ENCODE measurements at places on chromosomes 16 and 17.
A peak's percentile ranks its signal among the peaks of the same experiment; 100 is the strongest.

- DNase-seq, result no peak
These were observed 12.8 kb downstream of the CRISPLD2 start for GRCh38 chr16:84832488-84833143.

DNA sequence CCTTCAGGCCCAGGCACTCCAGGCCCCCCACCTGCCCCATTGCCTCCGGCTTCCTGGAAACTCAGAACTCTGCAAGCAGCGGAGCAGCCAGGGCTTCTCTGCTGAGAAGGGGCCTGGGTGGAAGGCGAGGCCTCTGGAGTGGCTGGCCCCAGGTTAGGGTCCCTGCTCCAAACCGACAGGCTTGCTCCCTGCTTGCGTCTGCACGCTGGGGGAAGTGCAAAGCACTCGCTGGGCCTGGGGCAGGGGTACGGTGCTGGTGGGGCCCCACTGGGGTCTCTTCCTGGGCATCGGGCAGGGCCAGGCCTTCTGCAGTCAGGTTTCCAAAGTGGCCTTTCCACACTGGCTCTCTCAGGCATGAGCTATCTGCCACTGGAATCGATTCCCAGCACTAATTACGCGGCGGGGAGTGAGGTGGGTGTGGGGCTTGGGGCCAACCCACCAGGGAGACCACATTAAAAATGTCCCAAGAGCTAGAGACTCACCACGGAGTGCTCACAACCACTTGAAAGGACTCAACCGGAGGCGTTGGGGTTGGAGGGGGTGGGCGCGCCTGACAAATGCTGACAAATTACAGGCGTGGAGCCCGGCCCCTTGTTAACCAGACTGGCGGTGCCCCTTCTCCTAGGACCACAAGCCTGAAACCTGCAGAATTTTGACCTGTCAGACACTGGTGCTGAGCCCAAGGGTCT, 17.9 kb downstream of the FAM83G start:
- no peak for DNase-seq

DNA sequence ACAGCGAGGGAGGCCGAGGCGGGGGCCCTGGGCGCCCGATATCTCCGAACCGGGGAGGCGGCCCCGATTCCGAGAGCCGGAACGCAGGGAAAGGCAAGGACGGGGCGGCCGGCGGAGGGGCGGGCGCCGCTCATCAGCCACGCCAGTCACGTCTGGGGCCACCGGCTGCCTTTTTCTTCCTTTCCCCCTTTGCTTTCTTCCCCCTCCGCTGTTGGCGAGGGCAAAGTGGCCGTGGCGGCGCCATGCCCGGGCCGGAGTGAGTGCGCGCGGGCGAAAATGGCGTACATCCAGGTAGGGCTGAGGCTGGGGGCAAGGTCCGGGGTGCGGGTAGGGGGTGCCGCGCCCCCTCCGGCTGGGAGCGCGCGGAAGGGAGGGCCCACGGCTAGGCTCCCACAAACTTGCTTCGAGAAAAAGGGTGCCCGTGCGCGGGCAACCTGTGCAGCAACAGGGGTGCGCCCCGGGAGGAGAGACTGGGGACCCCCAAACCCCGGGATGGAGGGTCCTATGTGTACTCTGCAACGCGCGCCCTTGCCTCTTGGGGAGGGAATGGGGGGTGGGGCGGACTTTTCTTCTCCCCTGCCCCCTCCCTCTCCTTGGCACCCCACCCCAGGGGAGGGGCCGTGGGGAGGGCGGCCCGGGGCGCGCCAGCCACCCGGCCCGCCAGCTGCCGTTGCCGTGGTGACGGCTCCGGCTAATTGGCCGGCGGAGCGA, 486 bp downstream of the SYT17 start:
- DNase-seq, result no peak

DNA sequence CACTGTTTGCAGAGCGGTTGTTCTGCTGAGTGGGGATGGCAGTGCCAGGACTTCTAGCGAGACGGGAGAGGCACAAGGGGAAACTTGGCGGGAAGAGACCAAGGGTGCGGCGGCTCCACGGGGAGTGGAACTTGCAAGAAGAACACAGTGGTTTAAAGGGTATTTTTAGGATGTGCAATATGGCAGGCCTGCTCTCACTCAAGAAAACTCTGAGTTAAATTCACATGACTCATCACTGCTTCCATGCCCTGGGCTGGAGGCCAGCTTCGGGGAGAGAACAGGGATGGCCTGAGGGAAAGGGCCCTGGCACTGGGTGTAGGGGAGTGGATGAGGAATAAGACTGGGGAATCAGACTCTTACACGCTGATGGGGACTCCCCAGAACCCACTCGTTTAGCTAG, 13.3 kb upstream of the CD300LD start:
- no peak for DNase-seq

DNA sequence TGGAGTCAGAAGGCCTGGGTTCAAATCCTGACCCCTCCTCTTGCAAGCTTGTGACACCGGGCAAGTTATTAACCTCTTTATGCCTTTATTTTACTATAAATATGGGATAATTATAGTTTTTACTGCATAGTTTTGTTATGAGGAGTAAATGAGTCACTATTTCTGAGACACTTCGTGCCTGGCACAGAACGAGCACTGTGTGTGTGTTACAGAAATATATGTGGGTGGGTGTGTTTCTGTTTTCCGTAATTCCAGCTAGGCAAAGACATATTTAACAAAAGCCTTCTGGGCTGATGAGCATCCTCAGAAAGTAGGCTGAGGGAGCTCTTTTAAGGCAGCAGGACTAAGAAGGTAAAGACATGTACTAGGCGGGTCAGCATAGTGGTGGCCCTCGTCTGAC, 417.9 kb downstream of the MAF start:
- no peak for DNase-seq

DNA sequence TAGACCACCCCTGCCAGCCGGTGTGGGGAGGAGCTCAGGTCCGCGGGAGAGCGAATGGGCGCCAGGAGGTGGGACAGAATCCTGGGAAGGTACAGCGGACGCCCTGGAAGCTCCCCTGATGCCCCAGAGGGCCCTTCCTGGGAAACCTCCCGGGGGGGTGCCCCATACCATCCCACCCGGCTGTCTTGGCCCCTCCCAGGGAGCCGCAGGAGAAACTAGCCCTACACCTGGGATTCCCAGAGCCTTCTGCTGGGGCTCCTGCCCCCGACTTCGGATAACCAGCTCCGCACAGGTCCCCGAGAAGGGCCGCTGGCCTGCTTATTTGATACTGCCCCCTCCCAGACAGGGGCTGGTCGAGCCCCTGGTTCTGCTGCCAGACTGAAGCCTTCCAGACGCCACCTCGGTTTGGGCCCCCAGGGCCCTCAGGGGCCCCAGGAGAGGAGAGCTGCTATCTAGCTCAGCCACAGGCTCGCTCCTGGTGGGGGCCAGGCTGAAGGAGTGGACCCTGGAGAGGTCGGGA, 3.0 kb upstream of the CBX4 start:
- no peak for DNase-seq

- DNase-seq, result no peak
These were observed 241.0 kb downstream of the XYLT1 start for GRCh38 chr16:17229766-17230165.

DNA sequence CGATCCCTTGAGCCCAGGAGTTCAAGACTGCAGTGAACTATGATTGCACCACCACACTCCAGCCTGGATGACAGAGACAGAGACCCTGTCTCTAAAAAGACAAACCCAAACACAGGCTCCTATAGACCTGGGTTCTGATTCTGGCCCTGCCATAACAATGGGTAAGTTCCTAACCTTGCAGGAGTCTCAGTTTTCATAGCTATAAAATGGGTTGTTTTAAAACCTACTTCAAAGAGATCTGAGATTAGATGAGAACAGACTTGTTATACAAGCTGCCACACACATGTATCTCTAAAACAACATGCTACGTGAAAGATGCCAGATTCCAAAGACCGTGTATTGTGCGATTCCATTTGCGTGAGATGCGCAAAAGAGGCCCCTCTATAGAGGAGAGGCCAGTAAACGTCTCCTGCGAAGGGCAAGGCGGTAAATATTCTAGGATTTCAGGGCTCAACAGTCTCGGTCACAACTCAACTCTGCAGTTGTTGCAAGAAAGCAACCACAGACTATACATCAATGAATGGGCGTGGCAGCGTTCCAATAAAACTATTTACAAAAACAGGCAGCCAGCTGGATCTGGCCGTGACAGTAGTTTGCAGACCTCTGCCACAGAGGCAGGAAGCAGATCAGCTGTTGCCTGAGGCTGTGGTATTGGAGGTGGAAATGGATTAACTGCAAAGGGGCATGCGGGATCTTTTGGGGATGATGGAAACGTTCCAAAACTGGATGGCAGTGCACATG, 5.9 kb downstream of the CORO7 start:
- no peak for DNase-seq

DNA sequence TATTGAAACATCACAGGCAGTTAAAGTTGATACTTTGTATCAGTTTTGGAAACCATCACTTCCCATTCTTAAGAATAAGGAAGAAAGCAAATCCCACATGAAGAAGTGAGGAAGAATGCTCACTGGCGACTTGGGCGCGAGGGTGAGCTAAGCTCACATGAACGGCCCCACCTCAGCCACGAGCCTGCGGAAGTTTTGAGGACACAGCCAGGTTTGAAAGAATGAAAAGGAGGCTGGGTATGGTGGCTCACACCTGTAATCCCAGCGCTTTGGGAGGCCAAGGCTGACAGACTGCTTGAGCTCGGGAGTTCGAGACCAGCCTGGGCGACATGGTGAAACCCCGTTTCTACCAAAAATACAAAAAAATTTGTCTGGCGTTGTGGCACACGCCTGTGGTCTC, 110.3 kb upstream of the CHMP6 start:
- DNase-seq, result no peak

GRCh38 chr16:59164461-59164860, 430.3 kb upstream of the GOT2 start:
- no peak for DNase-seq

DNA sequence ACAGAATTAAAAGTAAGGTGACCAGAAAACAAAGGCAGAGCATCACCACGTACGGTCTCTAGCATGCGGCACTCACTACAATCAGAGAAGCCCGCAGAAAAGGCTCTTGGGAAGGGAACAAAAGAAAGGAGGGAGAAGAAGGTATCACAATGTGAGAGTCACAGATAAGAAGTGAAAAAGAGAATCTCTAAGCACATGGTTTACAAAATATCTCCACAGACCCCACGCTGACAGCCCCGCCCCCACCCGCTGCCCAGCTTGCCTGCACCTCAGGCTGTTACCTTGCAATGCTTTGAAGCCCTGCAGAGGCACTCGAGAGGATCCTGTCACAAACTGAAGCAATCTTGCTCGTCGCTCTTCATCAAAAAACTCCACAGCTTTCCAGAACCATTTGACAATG, 40.5 kb downstream of the CEP95 start:
- no peak for DNase-seq

- DNase-seq, result no peak
These were observed 456.8 kb upstream of the CCL2 start for GRCh38 chr17:33798308-33798707.

GRCh38 chr16:2852731-2853507, 5.1 kb downstream of the PRSS22 start:
- no peak for DNase-seq

GRCh38 chr16:4371357-4372000, at the start of gene VASN:
TSS of gene VASN (plus strand) at chr16:4371848. CDS start at chr16:4380878, 9,030 bp downstream.
- peak; percentile 79 for DNase-seq

DNA sequence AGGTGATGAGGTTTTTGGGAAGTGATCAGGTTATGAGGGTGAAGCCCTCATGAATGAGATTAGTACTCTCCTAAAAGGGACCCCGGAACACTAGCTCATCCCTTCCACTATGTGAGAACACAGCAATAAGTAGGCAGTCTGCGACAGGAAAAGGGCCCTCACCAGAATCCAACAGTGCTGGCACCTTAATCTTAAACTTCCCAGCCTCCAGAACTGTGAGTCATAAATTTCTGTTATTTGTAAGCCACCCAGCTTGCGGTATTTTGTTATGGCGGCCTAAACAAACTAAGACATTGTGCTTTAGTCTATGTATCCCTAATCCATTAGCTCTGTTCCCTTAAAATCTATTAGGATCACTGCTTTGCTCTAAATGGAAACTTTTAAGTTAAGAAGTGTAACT, 8.5 kb downstream of the SLFN12 start:
- DNase-seq, result no peak

DNA sequence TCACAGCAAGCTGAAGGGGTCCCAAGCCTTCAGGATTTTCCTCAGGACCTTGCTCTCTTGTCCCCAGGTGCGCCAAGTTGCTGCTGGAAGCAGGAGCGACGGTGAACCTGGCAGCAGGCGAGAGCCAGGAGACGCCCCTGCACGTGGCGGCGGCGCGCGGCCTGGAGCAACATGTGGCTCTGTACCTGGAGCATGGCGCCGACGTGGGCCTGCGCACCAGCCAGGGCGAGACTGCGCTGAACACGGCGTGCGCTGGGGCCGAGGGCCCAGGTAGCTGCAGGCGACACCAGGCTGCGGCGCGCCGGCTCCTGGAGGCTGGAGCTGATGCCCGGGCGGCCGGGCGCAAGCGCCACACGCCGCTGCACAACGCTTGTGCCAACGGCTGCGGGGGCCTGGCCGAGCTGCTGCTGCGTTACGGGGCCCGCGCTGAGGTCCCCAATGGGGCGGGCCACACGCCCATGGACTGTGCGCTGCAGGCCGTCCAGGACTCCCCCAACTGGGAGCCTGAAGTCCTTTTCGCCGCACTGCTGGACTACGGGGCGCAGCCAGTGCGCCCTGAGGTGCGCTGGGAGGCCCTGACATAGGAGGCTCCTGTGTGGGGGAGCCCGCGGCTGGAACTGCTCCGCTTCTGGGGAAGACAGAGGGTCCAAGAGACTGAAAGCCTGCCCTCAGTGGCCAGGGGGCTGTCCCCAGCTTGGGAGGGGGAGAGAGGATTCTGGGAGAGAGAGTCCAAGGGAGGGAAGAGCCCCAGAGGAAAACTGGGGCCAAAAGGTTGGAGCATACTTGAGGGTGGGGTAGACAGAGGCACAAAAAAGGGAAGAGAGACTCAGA, 6.4 kb downstream of the ASB16 start:
- DNase-seq, result no peak

Measured in erythroblast (primary cell).